Effector CD4-positive, alpha-beta T cell (primary cell): ENCODE measurements at places on chromosomes 5 and 9.

DNA sequence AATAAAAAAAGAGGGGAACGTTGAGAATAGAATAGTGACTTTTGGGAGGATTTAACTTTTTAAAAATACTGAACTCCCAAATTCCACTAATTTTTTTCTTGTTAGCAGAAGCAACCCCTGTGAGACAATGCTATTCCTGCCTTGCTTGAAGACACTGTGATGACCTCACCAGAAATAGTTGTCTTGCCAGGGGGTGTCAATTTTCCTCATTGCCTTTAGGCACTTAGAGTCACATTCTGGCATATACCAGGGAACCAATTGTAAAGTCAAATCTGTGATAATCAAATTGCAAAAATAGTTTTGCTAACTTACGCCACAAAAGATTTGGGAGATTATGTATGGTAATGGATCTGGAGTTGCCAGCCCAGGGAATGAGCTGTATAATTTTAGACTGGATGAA is 42.8 kb upstream of the RPS23 start:
- no peak for DNase-seq

DNA sequence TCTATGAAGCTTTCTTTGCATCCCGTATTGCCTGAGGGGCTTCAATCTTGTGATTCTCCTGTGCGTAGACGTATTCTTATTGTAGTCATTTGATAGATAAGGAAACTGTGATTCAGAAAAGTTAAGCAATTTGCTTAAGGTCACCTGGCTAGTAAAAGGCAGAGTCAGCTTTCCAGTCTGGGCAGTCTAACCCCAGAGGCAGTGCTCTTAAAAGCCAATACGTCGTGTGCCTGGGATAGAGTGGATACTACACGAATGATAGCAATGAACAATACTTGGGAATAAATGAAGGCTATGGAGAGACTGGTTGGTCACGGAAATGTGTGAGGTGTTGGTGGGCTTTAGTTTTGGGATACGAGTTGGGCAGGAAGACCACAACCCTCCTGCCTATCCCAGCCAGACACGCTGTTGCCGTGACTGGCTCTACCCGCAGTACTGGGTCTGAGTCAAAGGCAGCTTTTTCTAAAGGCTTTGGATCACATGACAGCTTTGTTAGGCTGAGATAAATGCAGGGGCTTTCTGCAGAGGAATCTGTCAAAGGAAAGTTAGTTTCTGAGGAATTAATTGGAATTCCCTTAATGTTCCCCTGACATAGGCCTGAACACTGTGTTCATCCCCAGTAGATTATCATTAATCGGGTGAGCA is 302.6 kb downstream of the KIF4B start:
- DNase-seq = no peak

GRCh38 chr9:109962215-109962614 is 182.2 kb downstream of the PALM2AKAP2 start:
- no peak for DNase-seq

DNA sequence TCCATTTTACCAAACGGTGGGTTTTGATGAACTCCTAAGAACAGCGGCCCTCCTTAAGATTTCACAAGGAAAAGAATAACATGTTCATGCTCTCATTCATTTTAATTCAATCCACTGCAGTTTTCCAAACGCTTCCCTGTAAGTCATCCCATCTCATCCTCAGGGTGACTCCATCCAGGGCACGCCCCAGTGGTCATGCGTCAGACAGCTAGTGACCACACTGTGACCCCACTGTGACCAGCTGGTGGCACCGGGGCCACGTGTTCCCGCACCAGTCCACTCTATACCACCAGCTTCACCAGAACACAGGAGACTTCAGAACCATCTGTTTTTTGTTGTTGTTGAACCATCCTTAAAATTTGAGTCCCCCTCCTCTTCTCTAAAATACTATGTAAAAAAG is 14.3 kb downstream of the ATPSCKMT start:
- no peak for DNase-seq

DNA sequence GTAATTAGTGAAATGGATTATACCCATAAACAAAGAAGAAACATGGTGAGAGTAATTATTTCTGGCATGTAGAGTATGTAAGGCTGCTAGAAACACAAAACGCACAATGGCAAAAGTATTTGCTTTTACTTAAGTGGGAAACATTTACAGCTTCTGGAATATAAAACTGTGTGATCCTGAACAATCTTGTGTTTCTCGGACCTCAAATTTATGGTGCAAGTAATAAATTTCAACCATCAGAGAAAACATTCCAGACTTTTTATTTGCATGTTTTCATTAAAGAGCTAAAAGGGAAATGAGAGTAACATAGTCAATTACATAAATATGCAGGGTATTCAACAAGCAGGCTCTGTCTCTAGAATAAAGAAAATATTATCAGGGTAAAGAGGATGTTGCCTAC is 17.2 kb upstream of the PRR16 start:
- no peak for DNase-seq

- no peak for DNase-seq
Observed at GRCh38 chr9:69757996-69758675, 1.7 kb downstream of the PTAR1 start.

DNA sequence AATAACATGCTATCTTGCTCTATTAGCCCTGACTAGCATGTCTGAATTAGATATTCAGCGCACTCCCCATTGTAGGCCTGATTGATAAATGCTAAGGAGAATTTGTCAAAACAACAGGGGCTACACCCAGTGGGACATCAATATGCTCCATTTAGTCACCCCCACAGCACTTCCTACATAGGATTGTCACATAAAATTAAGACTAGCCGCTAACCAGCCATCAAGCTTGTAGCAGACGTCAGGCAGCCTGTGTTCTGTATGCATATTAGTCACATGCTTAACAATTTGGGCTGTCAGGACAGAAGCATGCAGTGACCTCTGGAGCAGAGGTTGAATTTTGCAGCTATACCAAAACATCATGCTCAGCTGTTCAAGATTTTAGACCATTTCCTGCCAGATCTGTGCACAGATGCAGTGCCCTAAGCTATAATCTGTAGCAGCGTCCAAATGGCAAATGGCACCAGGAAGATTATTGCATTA is 197.4 kb upstream of the ISL1 start:
- DNase-seq = no peak

GRCh38 chr5:108345541-108346171 is 36.2 kb downstream of the FBXL17 start:
- DNase-seq = no peak

DNA sequence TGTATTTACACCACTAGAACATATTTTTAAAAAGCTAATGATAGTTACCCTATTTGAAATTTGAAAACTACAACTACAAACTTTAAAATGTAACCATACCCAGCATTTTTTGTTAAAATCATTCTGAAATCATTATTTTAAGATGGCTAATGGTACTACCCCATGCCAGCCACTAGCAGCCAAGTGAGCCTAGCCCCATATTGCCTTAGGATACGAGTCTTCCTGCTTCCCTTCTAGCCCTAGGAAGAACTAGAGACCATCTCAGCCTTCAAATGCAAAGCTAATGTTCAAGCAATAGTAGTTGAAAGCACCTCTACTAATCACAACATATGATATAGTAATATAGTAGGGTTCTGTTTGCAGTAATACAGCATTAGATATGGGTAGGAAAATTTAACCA is 24.0 kb upstream of the VCAN start:
- no peak for DNase-seq

DNA sequence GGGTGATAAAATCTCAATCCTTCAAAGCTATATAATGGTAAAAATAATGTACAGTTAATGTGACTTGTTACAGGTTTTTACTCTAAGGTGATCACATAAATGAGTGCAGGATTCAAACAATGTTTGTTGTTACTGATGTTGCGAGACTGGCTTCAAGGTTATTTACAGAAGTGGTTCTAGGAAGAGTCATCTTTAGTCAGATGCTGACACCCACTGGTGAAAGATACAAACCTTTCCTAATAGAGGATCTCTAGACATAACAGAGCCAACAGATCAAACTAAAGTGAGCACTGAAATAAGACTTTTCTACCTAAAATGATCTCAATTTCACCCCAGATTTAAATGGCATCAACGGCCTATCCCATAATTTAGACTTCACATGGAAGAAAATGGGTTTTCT is 20.2 kb downstream of the ARSB start:
- DNase-seq = no peak

- DNase-seq = no peak
Observed at GRCh38 chr9:127132921-127133647, 10.6 kb upstream of the ANGPTL2 start.

GRCh38 chr5:136200130-136200529 is 7.2 kb upstream of the SMIM32 start:
- DNase-seq = no peak
